ENCODE measurements at places on chromosomes 1 and 21.
A peak's percentile ranks its signal among the peaks of the same experiment; 100 is the strongest.

GRCh38 chr1:238171985-238172384 is 281.3 kb upstream of the ZP4 start:
- DNase-seq, result no peak

- DNase-seq, result no peak
Observed at GRCh38 chr1:206589206-206589605, 23.1 kb downstream of the EIF2D start.

- no peak for DNase-seq
Observed at GRCh38 chr1:169041366-169041765, 65.1 kb upstream of the ATP1B1 start.

GRCh38 chr21:46071082-46071481 is 26.8 kb upstream of the COL6A2 start:
- DNase-seq, result no peak

DNA sequence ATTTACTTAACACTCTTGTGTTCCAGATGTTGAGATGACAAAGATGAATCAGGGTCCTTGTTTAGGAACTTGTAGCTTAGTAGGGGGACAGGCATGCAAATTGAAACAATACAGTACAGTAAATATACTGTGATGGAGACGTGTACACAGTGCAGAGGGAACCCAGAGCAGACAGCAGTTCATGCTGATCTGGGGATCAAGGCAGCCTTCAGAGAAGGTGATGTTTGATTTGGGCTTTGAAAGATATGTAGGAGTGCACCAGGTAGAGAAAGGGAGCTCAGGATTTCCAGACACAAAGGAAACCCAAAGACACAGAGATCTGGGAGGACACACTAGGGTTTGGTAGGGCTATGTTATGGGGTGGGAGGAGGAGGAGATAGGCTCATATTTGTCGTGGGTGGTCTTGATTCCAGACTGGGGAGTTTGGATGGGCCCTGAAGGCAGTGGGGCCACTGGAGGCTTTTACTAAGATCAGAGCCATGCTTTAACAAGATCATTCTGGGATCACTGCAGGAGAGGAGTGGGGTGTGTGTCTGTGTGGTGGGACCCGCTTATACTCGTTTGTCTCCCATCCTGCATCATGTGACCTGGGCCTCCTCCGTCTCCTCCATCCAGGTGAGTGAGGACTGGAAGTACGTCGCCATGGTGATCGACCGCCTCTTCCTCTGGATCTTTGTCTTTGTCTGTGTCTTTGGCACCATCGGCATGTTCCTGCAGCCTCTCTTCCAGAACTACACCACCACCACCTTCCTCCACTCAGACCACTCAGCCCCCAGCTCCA is 7.8 kb downstream of the CHRNB2 start:
- no peak for DNase-seq

- no peak for DNase-seq
Observed at GRCh38 chr21:33551664-33552063, 8.8 kb downstream of the SON start.

DNA sequence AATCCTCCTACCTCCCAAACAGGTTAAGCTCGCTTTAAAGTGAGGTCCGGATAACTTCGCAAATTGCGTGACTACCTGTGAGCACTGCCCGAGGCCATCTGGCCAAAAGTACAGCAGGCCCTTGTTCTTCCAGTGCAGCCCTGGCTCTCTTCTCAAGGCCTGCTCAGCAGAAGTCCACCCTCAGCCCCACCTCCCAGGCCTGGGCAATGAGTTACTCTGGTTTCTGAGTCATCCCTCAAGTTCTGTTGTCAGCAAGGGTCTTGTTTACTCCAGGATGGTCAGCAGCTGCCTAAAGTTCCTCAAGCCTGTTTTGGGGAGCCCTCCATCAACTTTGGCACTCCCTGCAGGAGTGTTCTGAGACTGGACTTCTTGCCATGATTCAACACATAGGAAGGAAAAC is 101.7 kb downstream of the BCAR3 start:
- DNase-seq, result no peak

- DNase-seq, result no peak
Observed at GRCh38 chr21:31974454-31974985, 101.7 kb downstream of the HUNK start.

- no peak for DNase-seq
Observed at GRCh38 chr1:64892576-64893573, 73.5 kb downstream of the JAK1 start.

GRCh38 chr1:31872658-31873636 is 57.1 kb upstream of the SPOCD1 start:
- no peak for DNase-seq

DNA sequence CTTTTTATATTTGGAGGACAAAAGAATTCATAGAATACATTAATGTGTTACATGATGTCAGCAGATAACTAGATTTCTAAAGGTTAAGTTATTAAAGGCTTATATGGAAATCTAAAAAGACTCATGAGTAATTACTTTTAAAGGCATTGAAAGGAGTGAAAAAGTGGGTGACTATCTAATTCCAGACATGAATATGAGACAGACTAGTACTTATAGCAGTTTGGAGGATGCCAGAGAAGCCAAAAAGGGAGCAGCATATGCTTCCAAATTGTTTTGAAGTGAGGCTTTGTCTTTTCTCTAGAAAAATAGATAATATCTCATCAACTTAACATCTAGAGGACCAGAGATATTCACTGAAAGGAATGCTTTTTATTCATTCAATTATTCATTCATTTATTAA is 275.5 kb upstream of the CACYBP start:
- no peak for DNase-seq

DNA sequence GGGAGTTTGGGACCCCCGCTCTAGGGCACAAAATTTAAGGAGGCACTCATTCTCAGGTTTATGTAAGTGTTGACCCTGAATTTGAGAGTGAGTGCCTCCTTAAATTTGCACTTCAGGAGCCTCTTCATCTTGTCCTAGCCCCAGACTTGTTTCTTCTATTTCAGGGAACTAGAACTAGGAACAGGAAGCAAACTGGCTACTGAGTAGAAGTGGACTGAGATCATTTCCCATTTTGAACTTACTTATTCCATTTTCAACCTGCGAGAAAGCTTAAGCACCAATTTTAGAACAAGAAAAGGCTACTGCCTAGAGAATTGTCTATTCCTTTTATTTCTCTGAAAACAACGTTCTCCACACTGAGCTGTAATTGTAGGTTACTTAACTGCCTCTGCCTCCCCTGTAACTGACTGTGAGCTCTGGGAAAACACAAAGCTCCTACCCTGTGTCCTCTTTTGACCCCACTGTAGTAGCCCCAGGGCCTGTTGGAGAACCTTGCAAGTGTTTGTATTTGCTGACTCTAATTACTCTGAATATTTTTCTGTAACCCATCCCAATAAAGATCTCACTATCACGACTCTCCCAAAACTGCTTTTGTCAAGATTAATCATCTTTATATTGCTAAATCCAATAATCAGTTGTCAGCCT is 2.5 kb downstream of the PPT1 start:
- DNase-seq, result no peak

- DNase-seq, result no peak
Observed at GRCh38 chr1:67138813-67139499, 4.2 kb upstream of the C1orf141 start.

DNA sequence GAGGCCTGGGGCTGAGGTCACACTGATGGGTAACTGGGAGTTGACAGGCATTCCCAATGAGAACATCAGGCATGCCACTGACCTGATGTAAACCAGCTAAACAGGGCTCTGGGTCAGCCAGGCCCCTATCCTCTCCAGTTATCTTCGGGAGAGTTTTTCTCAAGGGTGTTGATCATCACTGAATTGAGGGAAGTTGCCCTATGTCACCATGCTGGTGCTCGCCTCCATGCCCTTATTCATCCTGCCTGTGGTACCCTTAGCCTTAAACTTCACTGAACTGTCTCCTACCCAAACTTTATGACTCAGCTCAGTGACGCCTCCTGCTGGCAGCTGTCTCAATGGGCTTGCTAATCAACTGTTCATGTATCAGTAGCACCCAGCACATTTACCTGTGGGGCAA is 80.7 kb upstream of the TNR start:
- no peak for DNase-seq

DNA sequence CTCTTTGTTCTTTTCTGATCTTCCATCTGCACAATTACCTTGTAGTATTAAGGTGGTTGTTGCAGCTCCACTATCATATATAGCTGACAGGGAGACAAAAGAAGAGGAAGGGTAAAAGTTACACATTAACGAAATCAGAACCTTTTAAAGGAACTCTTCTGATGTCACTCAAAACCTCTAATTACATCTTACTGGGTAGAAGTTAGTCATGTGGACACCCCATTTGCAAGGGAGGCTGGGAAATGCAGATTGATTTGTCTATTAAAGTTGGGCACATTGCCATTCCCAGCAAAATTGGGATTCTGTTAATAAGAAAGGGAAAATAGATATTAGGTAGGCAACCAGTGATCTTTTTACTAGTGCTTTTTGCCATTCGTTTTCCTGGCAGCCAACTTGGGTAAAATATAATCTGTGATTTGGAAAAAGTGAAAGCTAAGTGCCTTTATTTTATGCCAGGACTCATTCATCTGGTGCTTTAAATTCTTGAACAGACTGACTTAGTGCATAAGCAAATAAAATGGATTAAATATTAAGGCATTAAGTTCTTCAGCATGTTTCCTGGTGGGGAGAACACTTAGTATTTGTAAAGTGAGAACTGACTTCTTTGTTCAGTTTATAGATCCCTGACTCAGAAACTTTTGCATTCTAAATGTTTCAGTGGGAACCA is 71.3 kb downstream of the DNM3 start:
- no peak for DNase-seq

DNA sequence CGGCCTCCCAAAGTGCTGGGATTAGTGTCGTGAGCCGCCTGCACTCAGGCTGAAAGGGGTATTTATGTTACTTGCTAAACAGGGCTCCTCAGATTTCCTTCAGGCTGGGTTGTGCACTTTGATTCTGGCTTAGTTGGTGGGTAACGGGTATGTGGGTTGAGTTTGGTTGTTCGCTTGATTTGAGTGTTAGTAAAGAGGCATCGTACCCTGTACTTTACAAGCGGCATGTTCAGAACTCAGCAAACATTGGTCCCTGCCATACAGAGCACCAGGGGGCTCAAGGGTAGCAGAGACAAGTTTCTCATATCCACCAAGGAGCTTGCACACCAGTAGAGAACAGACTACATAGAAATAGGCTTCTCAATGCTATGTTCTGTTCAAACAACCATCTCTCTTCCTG is 147.8 kb downstream of the PGBD5 start:
- DNase-seq, result no peak

GRCh38 chr1:236066828-236067386 is 2.0 kb upstream of the NID1 start:
- peak; percentile 72 for DNase-seq

All from germinal center (tissue), 1 donor.